ENCODE measurements at places on chromosomes 13 and 19. TPM values are rescaled to one million over a fixed set of nuclear protein-coding genes. Genes with fewer than 3 reads are reported as not detected.

GRCh38 chr19:8635422-8635821, 5.0 kb downstream of the NFILZ start:
- DNase-seq: no peak

- no peak for DNase-seq
These were observed 331.9 kb upstream of the TSHZ3 start for GRCh38 chr19:31681121-31681520.

GRCh38 chr13:66375756-66376155, 854.4 kb downstream of the PCDH9 start:
- peak; percentile 20 for DNase-seq

GRCh38 chr19:4115050-4115817, 8.7 kb downstream of the MAP2K2 start:
- DNase-seq: no peak

Gene ZNF837
- 1.3 TPM for polyA plus RNA-seq

GRCh38 chr19:49851456-49852259, 699 bp downstream of the PTOV1 start:
- DNase-seq: peak; percentile 70

- no peak for DNase-seq
These were observed 1.7 kb upstream of the SLITRK5 start for GRCh38 chr13:87669379-87669978.
